ENCODE measurements at places on chromosomes 7 and 10.

DNA sequence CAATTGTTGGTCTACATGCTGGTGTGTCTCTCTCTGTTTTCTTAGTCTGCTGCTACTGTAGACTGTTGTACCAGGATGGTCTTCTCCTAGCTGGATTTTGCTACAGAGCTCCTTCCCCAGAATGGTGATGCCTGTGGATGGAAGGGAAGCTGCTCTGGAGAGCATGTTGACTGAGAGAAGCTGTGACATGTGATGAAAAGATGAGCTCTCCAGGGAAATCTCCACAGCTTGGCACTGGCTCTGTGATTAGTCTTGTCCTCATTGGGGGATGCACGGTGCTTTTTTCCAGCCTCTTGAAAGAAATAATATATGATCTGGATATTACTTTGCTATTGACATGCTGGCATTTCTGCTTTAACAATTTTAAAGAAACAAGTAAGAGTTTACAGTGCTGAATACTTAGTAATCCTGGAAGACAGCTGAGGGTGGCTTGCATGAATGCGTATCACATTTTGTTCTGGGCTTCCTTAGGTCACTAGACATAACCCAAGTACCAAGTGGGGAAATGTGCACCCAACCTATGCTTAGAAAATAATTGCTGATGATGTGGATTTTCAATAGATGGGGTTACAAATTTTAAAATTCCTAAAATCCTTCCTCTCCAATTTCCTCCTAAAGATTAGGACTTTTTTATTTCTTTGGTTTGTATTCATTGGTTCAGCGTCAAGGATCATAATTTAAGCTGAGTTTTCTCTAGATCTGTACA is 849.7 kb downstream of the KCNMA1 start:
- no peak for DNase-seq

DNA sequence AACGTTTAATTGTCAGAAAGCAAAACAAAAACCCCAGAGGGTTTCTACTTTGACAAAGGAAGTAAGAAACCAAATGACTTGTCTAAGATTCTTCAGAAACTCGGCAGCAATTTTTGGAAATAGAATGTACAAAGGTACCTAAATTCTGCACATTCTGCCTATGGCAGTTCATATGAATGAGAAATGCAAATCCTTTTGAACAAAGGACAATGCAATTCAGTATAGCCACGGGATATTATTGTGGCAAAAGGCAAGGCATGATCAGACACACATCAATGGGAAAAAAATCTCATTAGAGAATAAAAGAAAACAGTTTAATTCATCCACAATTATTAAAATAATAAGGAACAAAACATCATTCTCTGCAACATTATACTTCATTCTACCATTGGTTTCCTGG is 93.4 kb downstream of the SEMA3C start:
- DNase-seq, result no peak

DNA sequence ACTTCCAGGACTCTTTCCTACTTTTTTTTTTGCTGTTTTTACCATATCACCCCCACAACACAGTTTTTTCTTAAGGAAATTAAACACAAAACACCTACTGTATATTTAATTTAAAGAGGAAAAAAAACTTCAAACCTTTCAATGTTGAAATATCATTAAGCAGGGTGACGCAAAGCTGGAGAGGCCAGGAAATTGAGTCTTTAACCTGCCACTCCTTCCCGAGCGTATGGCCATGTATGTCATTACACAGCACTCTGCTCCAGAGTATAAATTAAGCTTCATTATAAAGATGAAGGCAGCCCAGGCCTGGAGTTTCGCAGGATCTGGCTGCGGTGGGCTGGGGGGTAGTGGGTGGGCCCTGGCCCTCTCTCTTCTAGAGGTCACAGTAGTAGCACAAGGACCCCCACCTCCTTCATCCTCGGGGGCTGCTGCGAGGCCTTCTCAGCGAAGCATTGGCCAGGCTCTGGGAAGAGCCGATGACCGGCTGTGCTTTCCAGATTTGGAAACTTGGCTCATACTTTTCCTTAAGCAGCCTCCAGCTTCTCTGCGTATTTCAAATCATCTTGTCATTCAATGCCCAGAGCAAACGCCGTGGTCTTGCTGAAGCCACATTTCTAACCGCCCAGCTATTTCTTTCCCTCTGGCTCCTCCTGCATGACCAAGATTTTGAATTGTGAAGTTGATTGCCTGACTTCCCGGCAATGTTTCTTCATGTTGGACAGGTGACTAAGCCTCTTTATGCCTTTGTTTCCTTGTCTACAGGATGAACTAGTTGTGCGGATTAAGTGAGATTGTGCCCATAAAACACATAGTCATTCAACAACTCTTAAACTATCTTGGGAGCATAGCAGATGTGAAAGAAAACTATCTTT is 765.1 kb downstream of the SUGCT start:
- no peak for DNase-seq

GRCh38 chr7:16970732-16971482 is 89.1 kb upstream of the AGR3 start:
- DNase-seq, result no peak

DNA sequence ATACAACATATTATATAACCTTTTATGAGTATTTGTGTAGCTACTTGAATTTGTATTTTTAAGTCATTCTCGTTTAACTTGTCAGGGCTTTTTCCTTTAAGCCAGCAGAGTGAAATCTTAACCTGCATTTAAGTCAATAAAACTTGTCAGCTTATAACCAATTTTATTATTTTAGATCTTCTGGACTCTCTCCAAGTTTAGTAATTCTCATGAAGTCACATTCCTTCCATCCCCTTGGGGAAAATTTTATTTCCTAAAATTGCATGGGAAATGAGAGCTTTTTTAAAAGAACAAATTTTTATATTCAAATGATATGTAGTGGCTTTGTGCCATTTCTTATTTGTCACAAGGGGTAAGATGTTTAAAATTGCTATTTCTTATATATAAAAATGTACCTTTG is 74.0 kb downstream of the SEPTIN7 start:
- no peak for DNase-seq

DNA sequence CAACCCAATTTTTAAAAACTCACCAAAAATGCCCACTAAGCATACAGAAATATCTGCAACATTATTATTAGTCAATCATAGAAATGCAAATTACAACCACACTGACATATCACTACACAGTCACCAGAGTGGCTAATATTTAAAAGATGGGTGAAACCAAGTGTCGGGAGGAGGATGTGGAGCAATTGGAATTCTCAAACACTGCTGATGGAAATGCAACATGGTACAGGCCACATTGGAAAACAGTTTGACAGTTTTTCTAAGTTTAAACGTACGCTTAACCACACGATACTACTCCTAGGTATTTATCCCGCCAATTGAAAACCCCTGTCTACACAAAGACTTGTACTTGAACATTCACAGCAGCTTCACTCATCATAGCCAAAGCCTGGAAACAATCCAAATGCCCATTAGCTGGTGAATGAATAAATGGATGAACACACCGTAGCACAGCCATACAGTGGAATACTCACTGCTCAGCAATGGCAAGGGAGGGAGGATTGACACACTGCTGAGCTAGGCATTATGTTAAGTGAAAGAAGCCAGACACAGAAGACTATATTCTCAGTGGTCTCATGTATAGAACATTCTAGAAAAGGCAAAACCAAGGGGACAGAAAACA is 16.3 kb downstream of the GCK start:
- DNase-seq, result no peak

GRCh38 chr7:106062006-106062405 is 50.1 kb downstream of the SYPL1 start:
- no peak for DNase-seq

- no peak for DNase-seq
These were observed 64.0 kb downstream of the HYCC1 start for GRCh38 chr7:22949944-22950343.

DNA sequence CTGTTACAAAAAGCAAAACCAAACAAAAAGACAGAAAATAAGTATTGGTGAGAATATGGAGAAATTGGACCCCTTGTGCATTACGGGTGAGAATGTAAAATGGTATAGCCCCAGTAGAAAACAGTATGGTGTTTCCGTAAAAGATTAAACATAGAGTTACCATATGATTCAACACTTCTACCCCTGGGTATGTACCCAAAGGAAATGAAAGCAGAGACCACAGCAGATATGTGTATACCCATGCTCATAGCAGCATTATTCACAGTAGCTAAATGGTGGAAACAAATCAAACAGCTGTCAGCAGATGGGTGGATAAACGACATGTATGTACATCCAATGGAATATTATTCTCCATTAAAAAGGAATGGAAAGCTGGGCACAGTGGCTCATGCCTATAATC is 42.4 kb downstream of the STARD3NL start:
- no peak for DNase-seq

DNA sequence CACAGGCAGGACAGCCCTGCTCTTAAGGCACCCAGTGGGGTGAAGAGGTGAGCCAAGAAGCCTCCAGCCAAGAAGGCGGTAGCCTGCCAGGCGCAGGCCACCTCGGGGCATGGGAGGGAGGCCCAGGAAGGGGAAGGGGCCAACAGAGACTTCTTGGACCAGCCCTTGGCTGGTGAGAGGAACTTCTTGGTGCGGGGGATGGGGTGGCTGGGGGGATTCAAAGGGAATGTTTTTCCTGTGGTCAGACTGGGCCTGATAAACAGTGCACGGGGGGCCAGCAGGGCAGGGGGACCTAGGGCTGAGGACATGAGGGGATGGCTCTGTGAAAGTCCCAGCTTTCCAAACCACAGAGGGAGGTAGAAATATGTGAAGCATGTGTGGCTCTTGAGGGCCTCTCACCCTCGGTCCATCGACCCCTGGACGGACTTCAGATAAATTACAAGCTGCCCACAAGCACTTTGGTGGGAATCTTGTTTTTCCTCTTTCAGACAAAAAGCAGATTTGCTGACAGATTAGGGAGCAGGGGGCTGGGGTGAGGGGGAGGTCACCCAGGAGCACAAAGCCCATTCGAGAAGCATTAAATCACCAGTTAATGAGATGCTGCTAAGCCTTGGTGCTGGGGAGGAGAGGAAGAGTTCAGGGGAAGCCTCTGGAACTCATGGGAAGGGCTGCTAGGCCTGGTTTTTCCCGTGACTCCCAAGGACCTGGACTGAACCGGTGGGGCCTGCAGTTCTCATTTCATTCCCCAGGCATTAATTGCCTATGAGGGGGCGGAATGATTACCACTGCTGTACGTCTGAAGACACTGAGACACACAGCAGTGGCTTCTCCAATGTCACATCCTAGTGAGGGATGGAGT is 11.3 kb downstream of the CRYGN start:
- DNase-seq, result no peak

DNA sequence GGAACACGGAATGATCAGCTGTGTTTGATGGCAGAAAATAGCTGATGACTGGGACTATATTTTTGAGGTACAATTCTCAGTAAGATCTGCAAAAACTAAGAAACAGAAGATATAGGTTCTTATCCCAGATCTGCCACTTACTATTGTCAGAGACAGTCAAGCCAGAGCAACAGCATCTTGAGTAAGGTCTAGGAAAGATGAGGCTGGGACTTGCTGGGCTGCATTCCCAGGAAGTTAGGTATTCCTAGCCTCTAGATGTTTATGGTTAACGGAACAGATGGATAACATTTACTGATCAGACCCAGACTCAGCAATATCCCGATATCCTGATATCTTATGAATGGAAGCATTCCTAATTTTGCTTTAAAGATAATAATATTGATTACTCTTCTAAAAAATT is 68.7 kb upstream of the DNAJB12 start:
- DNase-seq, result no peak

- no peak for DNase-seq
These were observed 52.1 kb downstream of the MYL10 start for GRCh38 chr7:101576998-101577397.

GRCh38 chr7:20754001-20754400 is 32.7 kb downstream of the SP8 start:
- no peak for DNase-seq

DNA sequence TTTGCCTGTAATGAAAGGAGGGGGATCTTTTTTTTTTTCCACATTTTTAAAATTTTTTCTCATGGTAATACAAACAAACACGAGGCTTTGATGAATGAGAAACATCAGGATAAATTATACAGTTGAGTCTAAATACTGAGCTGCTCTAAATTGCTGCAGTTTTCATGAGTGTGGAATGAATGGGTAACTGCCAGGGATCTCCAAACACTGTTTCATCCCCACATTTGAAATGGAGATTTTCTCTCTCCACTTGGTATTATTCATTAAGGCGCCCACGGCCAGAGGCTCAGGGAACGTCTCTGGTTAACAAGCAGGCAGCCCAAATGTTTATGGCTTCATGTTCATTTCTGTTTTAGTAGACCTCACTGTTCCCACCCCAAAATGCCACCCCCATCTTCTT is 717.1 kb downstream of the GRID1 start:
- no peak for DNase-seq

DNA sequence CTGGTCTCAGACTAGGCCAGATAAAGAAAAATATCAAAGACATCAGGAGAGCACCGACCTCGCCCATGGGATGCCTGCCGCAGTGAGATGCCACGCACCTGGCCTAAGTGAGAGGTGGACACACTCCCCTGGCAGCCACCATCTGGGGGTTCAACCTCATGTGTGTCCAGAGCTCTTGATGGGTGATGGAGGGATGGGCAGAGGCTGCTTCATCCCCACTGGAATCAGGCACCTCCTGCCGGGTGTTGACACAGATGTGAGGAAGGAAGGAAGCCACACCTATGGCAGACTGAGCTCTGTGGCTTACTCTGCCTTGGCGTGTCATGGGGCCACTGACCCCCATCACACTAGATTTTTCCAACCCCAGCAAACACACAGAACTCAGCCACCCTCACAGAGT is 11.4 kb downstream of the ZNF488 start:
- no peak for DNase-seq

DNA sequence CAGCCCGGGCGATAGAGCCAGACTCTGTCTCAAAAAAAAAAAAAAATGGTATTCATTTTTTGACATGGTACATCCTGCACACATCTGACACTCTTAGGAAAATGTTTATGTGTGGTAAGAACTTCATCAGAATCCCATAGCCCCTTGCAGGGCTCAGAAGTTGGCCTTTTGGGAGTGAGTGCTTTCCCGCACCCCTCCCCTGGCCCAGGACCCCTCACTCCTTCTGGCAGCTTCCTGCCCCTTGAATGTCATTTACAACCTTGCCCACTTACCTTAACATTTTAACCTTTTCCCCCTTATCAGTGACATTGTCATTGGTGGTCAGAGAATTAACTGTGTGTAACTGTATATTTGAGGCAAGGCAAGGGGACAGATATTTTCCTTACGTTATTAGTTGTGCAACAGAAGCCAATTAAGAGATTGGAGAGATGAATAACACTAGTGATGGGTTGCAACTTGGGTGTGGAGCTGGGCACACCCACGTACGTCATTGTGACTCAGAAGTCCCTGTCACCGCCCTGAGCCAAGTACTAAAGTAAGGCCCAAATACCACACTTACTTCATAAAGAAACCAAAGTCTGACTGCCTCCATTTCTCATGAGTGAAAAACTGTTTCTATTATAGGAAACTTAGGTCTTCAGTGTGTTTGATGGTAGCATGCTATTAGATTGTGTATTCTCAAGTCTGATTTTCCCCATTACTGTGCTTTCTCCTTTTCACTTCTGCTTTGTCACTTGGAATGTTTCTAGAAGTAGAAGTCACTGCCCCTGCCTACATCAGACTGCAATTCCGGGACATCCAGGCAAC is 31.6 kb downstream of the OGDH start:
- DNase-seq, result peak; percentile 62

GRCh38 chr10:63878428-63878827 is 357.2 kb downstream of the REEP3 start:
- no peak for DNase-seq

- no peak for DNase-seq
These were observed 141.3 kb upstream of the KLF14 start for GRCh38 chr7:130875265-130875741.

GRCh38 chr7:152735443-152736004 is 24.0 kb upstream of the ACTR3B start:
- DNase-seq, result no peak

GRCh38 chr10:133141144-133141957 is 18.7 kb upstream of the KNDC1 start:
- no peak for DNase-seq
